Sigmoid colon (tissue), 7 donors: ENCODE measurements at places on chromosomes 3 and 15. TPM values are rescaled to one million over a fixed set of nuclear protein-coding genes. Genes with fewer than 3 reads are reported as not detected.

GRCh38 chr15:52857937-52858781 lies 68.0 kb upstream of the ONECUT1 start:
- no peak overlapping the region for H3K4me3 ChIP-seq
- H3K27me3 ChIP-seq: peaks cover 7% of the 10 kb centered on the region
- no peak overlapping the region for H3K27ac ChIP-seq

DNA sequence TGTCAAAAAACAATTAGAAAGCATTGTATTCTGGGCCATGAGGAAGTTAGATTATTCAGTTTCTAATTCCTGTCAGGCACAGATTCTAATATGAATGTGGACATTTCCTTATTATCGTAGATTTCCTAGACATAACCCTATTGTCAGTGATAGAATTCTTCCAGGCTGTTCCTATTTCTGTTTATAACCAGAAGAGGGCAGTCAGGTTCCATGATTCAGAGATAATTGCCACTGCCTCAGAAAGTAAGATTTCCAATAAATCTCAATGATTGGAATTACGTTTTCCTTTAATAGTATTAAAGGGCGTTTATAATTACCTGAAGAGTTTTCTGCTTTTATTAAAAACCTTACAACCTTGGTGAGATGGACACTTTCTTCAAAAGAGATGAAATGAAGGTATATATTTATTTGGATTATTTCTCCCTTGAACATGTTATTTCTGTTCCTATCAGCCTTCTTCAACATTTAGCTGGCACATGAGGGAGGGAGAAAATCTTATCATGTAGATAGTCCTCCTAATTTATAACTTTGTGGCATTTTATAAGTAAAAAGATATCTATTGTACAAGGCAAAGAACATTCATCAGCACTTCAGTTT lies 439.2 kb downstream of the MCTP2 start:
- peaks cover 13% of the 10 kb centered on the region for H3K4me1 ChIP-seq
- H3K4me3 ChIP-seq: no peak overlapping the region
- H3K27me3 ChIP-seq: no peaks in the 10 kb centered on the region
- DNase-seq: no peak
- H3K27ac ChIP-seq: peak overlapping the region; percentile 14

DNA sequence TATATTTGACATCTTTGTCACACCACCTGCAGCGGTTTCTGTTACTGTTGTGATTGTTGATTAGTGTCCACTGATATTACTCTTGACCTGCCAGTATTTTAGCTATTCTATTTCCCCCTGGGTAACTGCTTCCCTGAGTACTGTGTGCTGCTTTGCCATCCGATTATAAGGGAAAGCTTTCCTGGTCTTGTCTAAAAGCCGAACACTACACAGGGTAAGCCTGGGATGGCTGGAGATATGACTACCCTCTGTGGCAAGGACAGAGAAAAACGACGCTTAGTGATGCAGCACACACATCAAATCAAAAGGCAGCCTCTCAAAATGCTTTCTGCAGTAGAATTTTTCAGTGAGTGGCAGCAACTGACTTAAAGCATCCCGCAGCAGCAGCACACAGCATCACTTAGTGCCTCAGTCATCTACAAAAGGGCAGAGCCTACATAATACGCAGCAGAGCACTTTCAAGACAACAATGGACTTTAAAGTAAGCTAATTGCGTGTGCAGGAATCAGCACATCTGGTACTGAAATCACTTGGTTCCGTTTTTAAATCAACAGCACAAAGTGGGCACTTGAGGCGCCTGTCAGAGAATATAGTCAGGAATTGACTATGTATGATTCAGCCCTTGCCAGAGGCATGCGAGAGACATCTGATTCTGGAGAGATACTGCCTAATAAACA lies 656.3 kb upstream of the TGFBR2 start:
- no peaks in the 10 kb centered on the region for H3K36me3 ChIP-seq
- no peak for DNase-seq
- no peak overlapping the region for H3K27ac ChIP-seq
- H3K4me1 ChIP-seq: no peaks in the 10 kb centered on the region
- H3K4me3 ChIP-seq: no peak overlapping the region
- H3K27me3 ChIP-seq: no peaks in the 10 kb centered on the region

DNA sequence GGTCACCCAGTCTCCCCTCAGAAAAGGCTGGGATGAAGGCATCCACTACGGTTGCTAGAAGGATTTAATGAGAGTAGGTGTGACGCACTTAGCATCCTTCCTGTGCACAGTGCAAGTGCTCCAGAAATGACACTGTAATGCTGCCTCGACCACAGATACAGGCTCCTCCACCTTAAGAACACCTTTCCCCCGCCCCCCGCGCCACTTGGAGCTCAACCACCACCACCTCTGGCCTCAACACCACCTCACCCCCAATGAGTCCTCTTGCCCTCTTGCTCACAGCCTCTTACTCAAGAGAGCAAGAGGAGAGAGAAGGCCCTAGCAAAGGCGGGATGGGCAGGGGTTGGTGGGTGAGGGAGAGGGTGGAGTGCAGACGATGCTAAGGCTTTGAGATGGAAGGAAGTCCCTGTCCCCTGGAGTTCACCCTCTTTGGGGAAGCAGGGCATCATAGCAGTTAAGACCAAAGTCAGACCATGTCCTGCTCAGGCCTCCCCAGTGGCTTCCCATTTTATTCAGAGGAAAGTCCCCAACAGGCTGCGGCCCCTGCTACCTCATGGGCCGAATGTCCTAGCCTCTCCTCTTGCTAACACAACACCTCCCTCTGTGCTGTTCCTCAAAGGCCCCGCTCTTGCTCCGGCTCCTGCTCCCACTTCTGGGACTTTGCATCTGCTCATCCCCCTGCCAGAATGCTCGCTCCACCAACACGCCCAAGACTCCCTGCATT lies 8.3 kb downstream of the STARD5 start:
- no peak overlapping the region for H3K4me3 ChIP-seq
- H3K36me3 ChIP-seq: no peaks in the 10 kb centered on the region
- H3K27me3 ChIP-seq: no peaks in the 10 kb centered on the region
- peaks cover 26% of the 10 kb centered on the region for H3K4me1 ChIP-seq
- H3K27ac ChIP-seq: no peak overlapping the region

DNA sequence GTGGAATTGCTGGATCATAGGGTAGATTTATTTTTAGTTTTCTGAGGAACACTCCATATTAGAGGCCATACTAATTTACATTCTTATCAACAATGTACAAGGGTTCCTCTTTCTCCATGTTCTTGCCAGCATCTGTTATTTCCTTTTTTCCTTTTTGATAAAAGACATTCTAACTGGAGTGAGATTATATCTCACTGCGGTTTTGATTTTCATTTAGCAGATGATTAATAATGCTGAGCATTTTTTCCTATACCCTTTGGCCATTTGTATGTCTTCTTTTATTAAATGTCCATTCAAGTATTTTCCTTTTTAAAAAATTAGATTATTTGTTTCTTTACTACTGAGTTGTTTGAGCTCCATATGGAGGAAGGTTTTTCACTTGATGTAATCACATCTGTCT lies 1189.5 kb downstream of the ZPLD1 start:
- no peak for DNase-seq
- no peak overlapping the region for H3K4me3 ChIP-seq
- H3K27ac ChIP-seq: no peak overlapping the region

The RETNLB gene
- total RNA-seq: not detected

The HESX1 gene
- not detected for total RNA-seq

The SLC24A5 gene
- total RNA-seq: not detected

The HTR3E gene
- not detected for total RNA-seq

The PRR20G gene
- not detected for total RNA-seq
